ENCODE measurements at places on chromosomes 4 and X.

GRCh38 chr4:23881052-23881501 is 8.8 kb downstream of the PPARGC1A start:
- no peak for DNase-seq

DNA sequence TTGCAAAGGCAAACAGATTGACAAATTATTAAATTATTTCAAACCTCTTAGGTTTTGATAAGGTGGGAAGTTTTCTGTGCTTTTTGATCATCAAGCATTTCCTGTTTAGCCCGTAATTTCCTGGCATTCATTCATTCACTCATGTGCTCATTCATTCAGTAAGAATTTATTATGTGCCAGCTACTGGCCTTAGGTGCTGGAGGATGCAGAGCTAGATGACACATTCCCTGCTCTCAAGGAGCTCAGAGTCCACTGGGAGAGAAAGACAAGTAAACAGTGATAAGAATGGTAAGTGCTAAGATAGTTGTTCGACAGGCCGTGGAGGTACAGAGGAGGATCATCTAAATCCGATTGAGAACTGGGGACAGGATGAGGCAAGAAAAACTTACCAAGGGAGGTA is 153.0 kb downstream of the DCTD start:
- DNase-seq, result no peak

GRCh38 chr4:40800064-40800463 is 50.3 kb downstream of the NSUN7 start:
- DNase-seq, result no peak

DNA sequence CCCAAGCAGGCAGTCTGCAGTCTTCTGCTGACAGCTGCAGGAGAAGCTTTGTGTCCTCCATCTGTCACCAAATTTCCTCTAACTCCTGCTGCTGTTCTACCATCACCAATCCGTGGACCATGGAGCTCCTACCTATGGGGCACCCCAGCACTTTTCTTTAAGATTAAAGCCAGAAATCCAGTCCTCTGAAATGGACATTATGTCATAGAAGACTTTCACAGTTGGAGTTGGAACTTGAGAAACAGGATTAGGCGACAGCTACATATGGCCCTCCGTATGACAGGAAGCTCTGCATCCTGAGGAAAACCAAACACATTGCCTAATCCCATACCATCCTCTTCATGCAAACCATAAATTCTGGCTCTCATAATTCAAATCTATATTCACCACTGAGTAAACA is 470.6 kb upstream of the GALNTL6 start:
- no peak for DNase-seq

GRCh38 chr4:70902577-70903290 is 565 bp downstream of the MOB1B start:
- no peak for DNase-seq

- DNase-seq, result no peak
Measured at GRCh38 chrX:106585478-106585877, 26.3 kb upstream of the RADX start.

DNA sequence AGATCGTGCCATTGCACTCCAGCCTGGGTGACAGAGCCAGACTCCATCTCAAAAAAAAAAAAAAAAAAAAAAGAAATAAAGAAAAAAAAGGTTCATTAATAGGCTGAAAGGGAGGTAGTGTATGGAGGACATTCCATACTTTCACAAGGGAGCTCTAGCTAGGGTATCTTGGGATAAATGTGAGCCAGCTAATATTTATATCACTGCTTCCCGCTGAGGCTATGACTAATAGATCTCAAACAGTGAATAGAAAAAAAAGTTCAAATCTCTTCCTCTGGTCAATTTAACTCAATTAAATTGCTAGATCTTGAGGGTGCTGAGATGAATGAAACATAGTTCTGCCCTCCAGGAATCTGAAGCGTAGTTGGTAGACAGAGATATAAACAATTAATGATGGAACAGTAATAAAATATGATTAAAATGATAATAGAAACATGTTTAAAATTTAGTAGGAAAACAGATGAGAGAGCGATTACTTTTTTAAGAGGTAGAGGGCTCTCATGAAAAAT is 55.7 kb upstream of the SHISA3 start:
- DNase-seq, result no peak

DNA sequence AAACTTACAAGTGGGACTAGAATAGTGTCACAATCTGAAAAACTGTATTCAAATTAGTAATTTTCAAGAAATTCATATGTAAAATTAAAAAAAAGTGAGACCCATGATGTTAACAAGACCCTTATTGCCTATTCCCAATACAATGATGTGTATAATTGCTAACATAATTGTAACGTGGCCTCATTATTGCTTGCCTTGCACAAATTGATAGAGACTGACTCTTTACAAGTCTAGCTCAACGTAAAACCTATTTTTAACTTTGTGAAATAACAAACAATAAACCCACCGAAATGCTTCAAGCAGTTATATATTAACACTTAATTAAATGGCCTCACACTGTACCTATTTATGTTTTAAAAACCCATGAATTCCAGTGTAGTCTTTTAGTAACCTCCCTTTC is 312.5 kb downstream of the DACH2 start:
- DNase-seq, result no peak

DNA sequence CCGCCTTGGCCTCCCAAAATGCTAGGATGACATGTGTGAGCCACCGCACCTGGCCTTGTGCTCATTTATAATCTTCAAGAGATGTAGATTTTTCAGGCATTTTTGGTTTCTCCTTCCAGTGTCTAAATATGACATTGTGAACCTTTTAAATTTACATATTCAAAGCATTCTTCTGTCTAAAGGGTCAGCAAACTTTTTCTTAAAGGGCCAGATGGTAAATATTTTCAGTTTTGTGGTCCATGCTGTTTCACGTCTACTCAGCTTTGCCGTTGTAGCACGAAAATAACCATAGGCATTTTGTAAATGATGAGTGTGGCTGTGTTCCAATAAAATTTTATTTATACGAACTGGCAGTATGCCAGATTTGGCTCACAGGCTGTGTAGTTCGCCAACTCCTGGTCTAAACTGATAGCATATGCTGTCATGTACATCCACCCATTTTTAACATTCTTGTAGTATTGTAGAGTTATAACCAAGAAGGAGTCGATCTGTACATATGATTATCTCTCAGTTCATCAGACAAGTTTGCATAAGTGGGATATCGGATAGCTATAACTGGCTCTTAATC is 12.7 kb upstream of the GCNA start:
- no peak for DNase-seq

GRCh38 chr4:97359826-97360225 is 783.5 kb downstream of the STPG2 start:
- DNase-seq, result no peak

DNA sequence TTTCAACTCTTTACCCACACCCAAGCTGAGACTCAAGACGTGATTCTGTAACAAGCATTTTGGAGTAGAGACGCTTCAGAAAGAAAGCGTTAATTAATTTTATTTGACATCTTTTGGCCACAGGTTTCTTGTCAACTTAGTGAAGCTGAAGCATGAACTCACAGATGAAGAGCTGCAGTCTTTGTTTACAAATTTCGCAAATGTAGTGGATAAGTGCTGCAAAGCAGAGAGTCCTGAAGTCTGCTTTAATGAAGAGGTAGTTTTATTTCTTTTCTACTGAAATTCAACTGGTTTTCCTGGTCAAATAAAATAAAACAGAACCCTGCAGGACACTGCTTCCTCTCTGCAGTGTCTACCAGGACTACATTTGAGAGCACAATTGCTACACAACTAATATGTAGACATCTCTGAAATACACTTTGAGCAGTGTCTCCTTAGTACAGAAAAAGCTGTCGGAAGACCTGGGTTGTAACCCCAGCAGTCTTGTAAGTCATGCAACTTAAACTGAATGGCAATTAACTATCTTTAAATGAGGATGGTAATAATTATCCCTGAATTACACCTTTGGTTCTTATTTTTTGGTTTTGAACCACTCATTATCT is 20.2 kb downstream of the AFM start:
- DNase-seq, result no peak

DNA sequence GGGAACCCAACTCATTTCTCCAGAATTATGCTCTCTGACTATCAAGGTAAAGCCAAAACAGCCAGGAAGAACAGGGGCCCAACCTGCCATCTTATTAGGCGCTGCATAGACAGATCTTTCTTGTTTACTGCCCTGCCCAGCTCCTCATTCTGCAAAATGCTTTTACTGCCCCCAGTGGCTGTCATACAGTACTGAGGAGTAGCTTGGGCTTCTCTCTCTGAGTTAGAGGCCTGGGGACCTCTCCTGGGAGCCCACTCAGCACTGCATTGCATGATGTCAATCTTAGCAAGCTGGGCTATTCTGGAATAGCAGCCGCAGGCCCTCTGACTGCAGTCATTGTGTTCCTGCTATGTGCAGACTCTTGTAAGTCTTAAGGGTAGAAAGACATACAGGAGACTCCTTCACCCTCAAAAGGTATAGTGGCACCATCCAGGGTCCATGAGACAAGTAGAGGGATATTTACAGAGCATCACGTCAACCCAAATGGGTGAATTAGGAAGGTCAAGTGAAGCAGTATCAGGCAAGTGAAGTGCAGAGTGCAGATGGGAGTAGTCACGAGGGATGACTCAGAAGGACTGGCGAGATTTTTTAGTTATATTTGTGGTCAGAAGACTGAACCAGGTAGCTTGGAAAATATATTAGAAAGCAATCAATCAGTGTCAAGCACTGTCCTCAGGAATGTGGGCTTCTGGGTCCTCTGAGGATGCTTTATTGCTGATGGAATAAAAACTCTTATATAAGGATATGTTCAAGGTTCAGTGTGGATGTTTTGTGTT is 294.1 kb upstream of the SFRP2 start:
- DNase-seq, result no peak

GRCh38 chrX:275967-276580 is 5.1 kb upstream of the PLCXD1 start:
- peak; percentile 67 for DNase-seq

- peak; percentile 6 for DNase-seq
Measured at GRCh38 chrX:46208225-46208854, 336.9 kb downstream of the ZNF674 start.

- DNase-seq, result no peak
Measured at GRCh38 chrX:33211356-33212260, at the start of gene DMD. DMD (minus strand) TSS chrX:33211549; CDS start chrX:33211312, 237 bp downstream.

DNA sequence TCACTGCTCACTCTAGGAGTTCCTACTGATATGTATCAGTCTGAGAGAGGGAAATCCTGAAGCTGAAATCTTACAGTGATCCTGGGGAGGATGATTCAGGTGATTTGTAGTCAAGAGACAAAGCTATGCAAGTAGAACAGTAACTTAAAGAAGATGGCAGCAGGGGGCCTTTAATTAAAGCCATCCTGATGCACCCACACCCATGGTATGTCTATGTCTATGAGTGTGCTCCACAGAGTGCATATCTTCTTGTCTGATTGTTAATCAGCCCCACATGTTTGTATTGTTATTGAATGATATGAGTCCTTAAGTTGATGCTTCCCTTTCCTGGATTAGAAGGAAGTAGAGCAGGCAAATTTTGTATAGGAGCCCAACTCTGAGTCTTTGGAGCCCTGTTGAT is 78.8 kb downstream of the NHS start:
- no peak for DNase-seq

DNA sequence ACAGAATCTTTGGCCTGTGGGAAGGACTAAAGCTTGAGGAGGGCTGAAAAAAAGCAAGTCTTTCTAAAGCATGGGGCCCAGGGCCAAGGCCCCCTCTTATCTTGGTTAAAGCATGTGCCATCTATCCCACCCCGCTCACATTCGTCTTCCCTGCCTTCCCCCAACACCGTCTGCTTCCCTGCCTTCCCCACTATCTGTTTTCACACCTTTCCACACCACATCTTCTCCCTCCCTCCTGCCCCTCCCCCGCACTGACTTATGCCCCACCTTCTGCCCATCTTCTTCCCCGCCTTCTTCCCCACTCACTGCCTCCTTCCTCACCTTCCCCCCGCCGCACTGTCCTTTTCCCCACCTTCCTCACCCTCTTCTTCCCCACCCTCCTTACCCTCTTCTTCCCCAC is 890 bp upstream of the NAP1L5 start:
- DNase-seq, result no peak

DNA sequence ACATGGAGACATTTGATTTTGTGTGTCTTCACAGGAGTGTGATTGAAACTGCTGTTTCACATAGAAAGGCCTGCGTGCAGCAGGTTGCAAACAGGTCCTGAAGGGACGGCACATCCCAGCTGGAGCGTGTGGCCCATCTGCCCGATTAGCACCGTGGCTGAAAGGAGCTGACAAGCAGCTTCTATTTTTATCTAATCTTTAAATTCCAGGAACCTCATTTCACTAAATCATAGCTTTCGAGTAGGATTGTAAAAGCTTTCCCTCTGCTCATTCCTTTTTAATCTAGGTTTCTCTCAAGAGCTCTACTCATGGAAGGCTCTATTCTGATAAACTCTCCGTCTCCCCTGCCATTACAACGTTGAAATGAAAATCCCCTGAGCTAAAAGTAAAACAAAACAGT is 106.8 kb downstream of the FSTL5 start:
- no peak for DNase-seq

Data from CD4-positive, alpha-beta T cell treated with Interleukin-17A for 4 hours (primary cell).